ENCODE measurements at places on chromosomes 7 and 10.

DNA sequence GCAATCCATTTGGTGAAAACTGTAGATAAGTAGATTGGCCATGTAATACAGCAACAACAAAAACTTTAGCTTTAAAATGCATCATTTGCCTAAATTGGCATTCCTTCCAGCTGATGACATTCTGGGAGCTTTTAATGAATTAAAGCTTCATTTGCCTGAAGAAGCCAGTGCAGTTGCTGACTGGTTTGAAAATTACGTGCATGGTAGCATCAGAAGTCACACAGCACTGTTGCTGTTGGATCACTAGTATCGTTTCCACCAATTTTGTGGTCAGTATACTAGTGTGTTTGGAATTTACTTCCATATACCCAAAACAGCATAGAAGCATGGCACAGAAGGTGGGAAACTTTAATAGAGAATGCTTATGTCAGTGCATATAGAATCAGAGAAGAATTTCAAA, 194.9 kb downstream of the ETV1 start:
- DNase-seq: no peak

DNA sequence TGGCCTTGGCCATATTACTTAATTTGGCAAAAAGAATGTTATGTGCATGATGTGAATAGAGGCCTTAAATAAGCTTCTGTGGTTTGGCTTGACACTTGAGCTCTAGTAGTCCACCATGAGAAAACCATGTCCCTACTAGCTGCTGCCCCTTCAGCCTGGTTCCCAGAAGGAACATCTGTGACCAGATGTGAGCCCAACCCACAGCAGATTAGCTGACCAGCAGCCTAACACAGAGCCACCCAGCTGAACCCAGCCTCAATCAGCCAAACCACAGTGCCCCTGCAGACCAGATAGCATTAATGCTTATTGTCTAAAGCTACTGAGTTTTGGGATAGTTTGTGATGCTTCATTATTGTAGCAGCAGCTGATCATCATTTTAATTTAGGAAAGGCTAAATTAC, 16.6 kb downstream of the JAZF1 start:
- DNase-seq: no peak

- DNase-seq: no peak
Measured at GRCh38 chr10:119166564-119166963, 1.1 kb upstream of the SFXN4 start.

DNA sequence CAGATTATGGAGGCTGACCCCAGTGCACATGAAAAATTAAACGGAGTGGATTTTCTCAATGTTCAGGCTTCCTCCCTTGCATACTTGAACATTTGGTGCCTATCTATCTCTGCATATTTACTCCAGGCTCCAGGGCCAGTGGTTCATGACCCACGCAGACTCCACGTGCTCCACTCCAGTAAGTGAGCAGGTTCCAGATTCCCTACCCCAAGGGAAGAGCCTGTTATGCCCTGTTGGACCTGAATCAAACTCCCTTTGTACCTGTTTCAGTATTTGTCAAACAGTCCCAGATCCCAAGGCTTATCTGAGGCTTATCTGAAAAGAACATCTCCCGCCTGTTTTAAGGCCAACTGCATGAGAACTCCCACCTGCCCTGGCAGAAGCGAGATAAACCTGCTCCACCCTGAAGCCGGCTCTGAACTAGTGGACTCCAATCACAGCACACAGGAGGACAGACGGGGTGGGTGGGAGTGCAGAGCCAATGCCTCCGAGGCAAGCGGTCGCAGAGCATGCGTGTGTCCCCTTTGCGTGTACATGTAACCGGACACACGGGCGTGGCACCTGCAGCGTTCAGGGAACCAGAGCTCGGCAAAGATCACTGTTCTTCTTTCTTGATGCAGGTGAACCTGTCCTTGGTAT, 2.3 kb upstream of the FUOM start:
- DNase-seq: no peak

GRCh38 chr7:105046414-105046813, 32.4 kb downstream of the KMT2E start:
- DNase-seq: no peak

GRCh38 chr10:68957654-68958053, 1.7 kb downstream of the DDX21 start:
- DNase-seq: no peak

DNA sequence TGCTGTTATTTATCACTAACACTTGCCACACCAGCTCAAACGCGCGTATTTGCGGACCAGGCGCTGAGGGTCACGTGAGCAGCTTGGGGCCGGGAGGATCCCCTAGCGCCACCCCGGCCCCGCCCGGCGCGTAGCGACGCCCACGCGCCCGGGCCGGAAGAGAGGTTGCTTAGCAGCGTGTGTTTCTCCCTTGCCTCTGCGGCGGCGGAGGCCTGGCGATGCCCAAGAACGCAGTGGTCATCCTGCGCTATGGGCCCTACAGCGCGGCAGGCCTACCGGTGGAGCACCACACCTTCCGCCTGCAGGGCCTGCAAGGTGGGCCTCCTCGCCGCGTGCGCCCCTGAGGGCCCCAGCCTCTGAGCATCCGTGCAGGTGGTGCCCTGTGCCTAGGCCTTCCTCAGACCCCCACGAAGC, at the start of gene C10orf53:
C10orf53 (plus strand) TSS at position 172 of the 414 bp plus-strand sequence; CDS start at position 219, 47 bp downstream.
- no peak for DNase-seq

DNA sequence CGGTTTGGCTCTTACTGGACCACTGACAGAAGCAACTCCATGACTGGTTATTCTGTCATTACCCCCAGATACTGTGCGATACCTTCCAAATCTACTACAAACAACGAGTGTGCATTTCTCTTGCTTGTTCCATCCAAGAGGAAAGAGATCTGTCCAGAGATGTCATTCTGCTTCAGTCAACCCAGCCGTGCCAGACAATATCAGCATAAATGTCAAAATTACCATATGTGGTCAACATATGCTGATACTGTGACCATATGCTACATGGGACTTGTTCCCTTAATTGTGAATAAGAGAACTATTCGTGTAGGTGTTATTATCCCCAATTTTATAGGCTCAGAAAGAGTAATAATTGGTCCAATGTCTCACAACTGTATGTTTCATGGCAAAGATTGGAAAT, 143.2 kb upstream of the PRSS1 start:
- no peak for DNase-seq

- no peak for DNase-seq
Measured at GRCh38 chr7:45155941-45156340, 1.6 kb upstream of the RAMP3 start.

GRCh38 chr10:30002426-30003266, 56.7 kb downstream of the JCAD start:
- no peak for DNase-seq

GRCh38 chr10:110067960-110068770, 60.4 kb downstream of the ADD3 start:
- DNase-seq: no peak

DNA sequence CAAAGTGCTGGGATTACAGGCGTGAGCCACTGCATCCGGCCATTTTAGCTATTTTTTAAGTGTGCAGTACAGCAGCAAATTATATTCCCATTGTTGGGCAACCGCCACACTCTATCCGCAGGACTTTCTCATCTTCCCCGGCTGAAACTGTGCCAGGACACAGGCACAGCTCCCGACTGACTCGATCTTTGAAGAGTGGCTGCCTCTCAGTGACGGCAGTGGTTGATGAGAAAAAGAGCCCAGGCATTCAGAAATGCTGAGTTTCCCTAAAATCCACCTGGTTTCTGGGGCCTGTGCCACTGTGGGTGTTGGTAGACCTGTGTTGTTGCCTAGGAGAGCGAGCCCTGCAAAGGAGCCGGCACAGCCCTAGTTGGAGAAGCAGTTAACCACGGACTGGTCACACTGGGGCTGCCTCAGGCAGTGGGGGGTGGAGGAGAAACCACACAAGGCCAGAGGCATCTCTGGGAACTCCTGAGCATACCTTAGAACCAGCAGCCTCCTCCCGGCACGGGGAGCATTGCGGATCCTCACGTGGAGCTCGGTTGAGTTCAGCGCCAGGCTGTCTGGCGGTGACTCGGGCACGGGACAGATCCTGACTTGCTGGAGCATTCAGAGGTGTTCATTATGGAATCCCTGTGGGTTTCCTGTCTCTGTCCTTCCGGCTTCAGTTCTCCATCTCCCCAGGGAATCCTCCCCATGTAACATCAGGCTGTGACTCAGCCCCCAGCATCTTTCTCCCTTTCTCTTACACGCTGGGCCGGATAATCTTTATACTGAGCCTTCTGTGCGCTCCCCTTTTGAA, 16.2 kb downstream of the PFKFB3 start:
- no peak for DNase-seq

GRCh38 chr10:86535132-86535882, 13.7 kb upstream of the WAPL start:
- peak; percentile 63 for DNase-seq

DNA sequence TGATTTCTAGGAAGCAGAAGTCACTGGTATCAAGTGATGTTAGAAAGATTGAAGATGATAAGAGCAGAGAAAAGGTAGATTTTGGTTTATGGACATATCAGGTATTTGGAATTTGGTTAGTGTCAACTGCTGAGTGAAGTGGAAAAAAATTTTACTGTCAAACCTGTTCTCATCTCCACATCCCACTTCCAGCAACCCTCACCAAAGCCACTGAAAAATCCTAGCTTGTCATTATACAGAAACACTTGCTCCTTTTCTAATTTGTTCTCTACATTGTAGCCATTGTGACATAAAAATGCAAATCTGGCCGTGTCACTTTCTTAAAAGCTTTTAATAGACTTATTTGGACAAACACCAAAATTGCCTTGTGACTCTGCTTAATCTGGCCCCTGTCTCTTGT, 54.0 kb downstream of the TRIM24 start:
- DNase-seq: no peak

GRCh38 chr10:126243971-126244370, 144.3 kb downstream of the ADAM12 start:
- no peak for DNase-seq

DNA sequence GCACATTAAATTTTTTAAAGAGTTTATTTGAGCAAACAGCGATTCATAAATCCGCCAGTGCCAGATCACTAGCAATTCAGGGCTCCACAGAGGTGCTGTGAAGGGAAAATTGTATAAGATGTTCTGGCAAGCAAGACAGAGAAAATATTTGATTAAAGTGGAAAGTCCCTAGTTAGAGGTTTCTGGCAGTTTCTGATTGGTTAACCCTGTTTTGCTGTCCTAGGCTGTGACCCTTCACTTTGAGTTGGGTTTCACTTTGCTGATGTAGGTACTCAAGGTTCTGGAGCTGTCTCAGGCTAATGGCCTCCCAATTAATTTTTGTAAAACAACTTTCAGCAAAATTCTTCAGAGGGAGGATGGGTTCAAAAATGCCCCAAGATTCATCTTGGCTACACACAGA, 79.4 kb upstream of the NXPH1 start:
- DNase-seq: no peak
